ENCODE measurements at places on chromosomes 11 and 22.

DNA sequence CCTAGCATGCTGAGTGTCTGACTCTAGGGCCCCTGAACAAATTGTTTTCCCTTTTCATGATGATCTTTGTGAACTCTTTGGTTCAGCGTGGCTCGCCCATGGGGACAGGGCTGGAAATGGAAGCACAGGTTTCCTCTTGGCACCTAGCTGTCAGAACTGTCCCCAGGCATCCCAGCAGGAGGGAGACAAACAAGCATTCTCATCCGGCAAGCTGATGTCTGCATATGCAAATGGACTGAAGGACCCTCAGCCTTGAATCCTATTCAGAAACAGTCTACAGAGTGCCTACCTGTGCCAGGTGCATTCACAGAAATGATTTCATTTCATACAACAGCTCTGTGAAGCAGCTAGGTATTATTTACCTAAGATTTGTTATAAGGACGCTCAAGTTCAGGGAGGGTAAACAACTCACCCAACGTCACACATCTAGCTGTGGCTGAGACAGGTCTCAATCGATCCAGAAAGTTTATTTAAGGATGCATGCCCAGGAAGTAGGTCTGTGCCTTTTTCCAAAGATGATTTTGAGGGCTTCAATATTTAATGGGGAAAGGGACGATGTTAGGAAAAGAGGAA lies 176.4 kb downstream of the KIRREL3 start:
- DNase-seq, result no peak

DNA sequence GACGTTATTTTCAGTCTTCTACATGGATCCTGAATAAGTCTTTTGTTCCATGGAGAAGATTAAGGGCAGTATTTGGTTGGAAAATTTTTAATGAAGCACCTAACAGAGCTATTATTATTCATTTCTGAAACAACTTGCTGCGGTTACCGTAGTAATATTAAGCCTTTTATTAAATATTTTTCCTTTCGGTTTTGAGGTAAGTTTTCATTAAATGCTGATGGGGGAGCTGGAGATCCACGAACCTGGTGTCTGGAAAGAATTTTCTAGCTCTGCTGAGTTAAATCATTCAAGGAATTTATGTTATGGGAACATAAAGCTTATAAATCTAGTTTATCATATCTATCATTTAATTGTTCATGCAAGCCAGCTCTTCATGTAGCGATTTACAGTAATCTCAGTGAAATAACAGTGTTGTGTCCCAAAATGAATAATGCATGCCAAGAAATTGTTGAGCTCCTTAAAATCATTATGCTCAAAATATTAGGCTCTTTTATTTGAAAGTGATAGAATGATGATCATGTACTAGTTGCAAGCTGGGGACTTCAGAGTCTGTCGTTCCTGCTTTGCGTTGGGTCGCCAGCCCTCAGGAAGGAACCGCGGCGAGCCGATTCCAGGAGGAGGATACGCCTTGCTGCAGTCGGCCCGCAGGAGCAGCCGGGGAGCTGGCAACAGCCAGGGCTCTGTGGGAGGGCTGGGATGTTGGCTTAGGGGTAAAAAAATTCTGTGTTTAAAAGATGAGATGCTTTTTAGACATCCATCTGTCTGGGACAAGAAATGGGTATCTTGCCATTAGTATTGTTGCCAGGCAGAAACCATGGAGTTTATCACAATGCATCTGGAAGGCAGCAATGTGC lies 83.1 kb downstream of the TBC1D22A start:
- peak; percentile 38 for DNase-seq

GRCh38 chr22:25193548-25193947 lies 6.1 kb upstream of the CRYBB3 start:
- DNase-seq, result no peak

DNA sequence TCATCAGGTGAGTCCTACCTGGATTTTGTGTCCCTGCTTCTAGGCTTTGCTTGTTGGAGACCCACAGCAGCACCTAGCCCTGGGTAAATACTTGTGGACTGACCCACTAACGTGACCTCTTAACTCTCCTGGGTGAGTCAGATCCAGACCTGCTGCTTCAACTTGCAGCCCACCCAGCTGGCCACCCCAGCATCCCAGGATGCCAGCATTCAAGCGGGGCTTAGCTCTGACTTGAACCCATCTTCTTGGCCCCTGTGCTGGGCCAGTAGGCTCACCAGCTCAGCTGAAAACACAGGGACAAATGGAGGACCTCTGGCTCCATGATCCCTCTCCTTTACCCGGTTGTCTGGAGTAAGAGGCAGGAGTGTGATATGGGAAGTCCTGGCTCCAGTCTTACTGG lies 33.5 kb downstream of the PARVG start:
- DNase-seq, result no peak

DNA sequence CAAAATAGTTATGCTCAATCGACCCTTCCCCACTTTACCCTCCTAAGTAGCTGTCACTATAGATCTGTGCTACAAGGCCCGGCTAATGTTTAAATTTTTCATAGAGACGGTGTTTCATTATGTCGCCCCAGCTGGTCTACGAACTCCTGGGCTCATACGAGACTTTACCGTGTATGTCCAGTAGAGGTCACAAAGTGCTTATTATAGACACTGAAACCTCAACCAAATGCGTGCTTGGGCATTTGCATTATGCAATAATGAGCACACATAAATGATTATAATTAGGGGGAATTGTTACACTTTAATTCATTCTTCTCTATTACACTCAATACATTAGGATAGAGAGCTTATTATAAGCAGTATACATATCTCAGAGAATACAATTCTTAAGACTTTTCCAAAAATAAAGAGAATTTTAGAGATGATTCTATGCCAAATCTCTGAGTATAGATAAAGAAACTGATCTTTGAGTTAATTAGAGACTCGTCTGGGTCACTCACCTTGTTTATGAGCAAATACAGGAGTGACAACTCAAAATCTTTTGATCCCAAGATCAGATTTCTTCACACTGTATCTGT lies 12.5 kb upstream of the MRPL16 start:
- no peak for DNase-seq

GRCh38 chr11:119438599-119438998 lies 15.6 kb upstream of the THY1 start:
- DNase-seq, result no peak

DNA sequence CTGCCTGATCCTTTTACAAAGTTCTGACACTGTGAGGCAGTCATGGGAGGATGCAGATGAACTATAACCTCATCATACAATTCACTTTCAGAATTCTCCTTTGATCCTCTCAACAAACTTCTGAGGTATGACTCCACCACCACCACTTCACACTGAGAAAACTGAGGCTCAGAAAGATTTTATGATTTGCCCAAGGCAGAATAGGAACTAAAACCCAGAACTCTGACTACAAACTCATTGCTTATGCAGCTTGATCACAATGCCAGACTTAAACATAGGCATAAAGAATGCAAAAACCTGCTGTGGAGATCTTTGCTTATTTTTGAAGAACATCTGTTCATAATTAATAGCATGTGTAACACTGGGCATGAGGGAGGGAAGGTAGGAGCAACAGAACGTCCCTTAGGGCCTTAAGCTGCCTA lies 20.4 kb downstream of the FAM168A start:
- DNase-seq, result no peak
